ENCODE measurements at places on chromosomes 4 and X. TPM values are rescaled to one million over a fixed set of nuclear protein-coding genes. Genes with fewer than 3 reads are reported as not detected.
A peak's percentile ranks its signal among the peaks of the same experiment; 100 is the strongest.

DNA sequence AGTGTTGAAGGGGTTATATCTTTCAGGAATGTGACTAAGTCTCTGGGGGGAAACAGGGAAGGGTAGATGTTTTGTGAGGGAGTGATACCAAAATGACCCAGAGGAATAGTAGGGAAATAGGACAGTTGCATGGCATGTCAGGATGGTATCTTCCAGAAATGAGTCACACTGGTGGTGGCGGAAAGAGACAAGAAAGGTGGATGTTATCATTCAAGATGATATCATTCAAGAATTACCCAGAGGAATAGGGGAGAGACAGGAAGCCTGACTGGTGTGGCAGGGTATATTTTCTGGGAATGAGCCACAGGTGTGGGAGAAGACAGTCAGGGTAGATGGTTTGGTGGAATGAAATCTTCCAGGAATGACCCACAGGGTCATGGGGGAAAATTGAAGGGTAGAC lies 61.1 kb downstream of the MAOA start:
- no peak for DNase-seq

DNA sequence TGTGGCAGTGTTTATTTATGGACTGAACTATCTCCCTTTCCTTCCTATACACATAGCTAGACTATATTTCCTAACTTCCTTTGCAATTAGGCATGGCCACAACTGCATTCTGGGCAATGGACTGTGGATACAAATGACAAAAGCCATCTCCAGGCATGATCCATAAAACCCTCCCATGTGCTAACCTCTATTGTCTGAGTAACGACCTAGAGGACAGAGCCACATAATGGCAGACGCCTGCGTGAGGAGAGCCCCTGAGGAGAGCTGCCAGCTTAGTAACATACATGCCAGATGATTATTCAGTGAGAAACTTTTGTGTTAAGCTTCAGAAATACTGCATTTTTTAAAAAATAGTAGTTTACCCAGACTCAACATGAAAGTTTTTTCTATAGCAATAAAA lies 142.9 kb downstream of the ADGRA3 start:
- DNase-seq: no peak

- no peak for DNase-seq
Observed at GRCh38 chr4:111781611-111782010, 363.6 kb upstream of the FAM241A start.

DNA sequence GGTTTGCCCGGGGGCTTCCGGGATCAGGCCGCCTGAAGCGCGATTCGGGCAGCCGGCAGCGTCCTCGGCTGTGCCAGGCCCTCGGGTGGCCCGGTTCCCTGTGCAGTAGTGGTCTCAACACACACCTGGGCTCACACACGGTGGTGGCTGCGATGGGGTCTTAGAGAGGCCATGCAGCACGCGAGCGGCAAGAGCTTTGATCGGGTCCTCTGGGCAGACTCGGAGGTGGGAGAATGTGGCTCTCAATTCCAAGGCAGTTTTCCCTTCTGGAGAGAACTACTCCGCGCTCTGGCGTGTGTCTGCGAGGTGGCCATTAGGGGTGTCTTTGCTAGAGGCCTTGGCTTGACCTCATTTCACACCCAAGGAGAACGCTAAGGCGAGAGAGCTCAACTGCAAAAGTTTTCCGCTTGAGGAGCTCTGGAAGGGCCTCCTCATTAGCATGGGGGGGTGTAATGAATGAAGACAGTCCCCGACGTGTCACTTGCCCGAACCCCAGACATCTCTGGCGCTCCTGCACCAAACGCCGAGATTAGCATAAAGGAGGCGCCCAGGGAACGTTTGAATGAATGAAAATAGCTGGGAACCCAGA lies 771 bp upstream of the RBPJ start:
- DNase-seq: no peak

DNA sequence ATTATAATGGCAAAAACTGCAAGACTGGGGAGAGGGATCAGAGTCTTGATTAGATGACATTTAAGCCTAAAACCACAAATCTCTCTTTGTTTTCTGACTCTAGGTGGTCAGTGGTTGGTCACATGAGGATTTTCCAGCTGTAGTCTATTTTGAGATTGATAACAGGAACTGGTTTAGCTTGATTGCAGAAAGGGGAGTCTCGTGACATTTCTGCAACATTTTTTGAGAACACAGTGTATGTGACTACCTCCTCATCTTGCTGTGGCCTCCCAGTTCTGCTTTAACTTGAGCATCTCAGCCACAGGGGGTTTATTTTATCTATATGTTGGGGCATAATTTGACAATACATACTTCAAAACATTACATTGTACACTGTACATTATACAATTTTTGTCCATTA lies 726.4 kb upstream of the MAGEB2 start:
- peak; percentile 1 for DNase-seq

Gene MAP3K15
- 0.16 TPM for total RNA-seq

DNA sequence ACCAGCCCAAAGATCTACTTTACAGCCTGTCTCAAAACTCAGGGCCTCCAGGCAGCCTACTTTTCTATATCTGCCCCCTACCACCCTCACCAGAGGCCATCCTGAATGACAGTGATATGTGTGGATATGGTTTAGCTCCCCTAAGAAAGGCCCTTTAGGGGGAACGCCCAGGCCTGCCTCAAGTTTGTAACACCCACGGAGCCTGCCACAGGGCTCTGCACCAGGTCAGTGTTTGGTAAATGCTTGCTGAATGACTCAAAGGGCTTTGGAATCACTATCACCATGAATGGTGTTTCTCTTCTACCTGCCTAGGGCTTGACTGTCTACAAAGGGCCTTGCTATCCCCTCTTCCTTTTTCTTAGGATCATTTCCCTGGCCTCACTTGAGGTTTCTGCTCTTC lies 11.3 kb upstream of the LONRF3 start:
- DNase-seq: no peak

DNA sequence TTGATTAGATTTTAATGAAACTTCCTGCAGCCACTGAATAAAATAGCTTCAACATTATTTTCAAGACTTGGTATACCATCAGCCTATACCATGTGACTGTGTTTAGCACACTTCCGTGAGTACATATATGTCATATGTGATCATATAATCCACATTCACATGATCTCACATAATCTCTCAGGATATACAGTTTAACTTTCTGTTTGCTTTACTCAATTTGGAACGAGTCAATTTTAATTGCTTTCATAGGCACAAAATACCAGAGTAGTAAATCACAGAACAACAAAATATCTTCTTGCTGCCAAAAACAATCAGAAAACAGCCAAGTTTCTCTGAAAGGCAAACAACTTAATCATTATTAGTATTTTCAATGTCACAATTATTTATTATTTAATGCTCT lies 731.1 kb upstream of the DIAPH2 start:
- no peak for DNase-seq

GRCh38 chr4:184274286-184274951 lies 56.7 kb upstream of the ENPP6 start:
- no peak for DNase-seq

DNA sequence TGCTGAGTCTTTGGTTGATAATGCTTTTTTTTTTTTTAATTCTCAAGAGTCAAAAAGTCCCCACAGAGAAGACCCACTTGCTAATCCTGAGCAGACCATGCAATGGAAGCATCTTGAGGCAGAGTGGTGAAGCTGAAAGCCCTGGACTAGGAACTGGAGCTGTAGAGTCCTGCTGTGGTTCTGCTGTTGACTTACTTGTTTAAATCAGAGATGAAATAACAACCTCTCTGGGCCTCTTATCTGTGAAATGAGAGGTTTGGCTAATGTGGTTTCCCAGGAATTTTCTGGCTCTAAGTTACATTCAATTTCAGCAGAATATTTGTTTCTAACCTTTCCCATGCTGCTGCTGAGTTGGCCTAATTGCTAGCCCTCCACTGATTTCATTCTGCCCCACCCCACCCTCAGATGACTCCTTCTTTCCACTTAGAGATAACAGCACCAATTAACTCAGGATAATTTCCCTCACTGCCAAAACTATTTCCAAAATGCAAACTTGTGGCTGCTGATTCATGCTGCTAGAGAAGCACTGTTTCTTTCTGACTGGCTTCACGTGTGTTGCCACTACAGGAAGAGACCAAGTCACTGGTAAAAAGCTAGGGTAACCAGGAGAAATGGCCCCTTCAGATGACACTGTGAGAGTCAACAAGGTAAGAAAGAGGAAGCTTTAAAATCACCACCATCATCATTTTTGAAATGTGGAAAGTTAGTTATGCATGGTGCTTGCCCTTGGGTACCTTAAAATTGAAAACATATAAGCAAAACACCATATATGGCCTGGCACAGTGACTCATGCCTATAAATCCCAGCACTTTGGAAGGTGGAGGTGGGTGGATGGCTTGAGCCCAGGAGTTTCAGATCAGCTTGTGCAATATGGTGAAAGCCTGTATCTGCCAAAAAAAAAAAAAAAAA lies 326.4 kb downstream of the DCHS2 start:
- no peak for DNase-seq

GRCh38 chrX:119880552-119881437 lies 9.2 kb downstream of the NDUFA1 start:
- DNase-seq: no peak

Gene TTC29
- not detected for total RNA-seq

DNA sequence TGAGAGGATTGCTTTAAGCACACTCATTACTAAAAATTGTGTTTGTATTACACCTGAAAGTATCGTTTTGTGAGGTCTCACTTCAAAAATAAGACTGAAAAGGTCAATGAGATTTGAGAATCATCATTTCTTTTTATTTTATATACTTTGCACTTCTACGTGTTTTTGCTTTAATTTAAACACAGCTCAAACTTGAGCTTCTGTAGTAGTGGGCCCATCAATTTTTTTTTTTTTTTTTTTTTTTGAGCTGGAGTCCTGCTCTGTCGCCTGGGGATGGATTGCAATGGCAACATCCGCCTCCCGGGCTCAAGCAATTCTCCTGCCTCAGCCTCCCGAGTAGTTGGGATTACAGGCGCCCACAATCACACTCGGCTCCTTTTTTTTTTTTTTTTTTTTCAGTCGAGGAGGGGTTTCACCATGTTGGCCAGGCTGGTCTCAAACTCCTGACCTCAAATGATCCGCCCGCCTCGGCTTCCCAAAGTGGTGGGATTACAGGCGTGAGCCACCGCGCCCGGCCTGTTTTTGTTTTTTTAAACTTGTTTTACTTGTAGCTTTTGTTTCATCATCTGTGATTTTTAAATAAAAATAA lies 1.5 kb downstream of the GSTCD start:
- no peak for DNase-seq

Measured in mucosa of descending colon (tissue), 3 donors.